ENCODE measurements at places on chromosomes 11 and 22. TPM values are rescaled to one million over a fixed set of nuclear protein-coding genes. Genes with fewer than 3 reads are reported as not detected.

Gene PGR
- 3.0 TPM for total RNA-seq

Gene OR51B2
- not detected for total RNA-seq

Gene MYOD1
- not detected for total RNA-seq

Gene LAYN
- 17.5 TPM for total RNA-seq

Gene PDGFB
- total RNA-seq, result 29.8 TPM

Gene OR56A3
- total RNA-seq, result not detected
